Anterior cingulate cortex (tissue), 58 donors: ENCODE measurements at places on chromosomes 1 and 21.

GRCh38 chr1:66349242-66349641 lies 184.7 kb upstream of the SGIP1 start:
- DNase-seq: no peak

DNA sequence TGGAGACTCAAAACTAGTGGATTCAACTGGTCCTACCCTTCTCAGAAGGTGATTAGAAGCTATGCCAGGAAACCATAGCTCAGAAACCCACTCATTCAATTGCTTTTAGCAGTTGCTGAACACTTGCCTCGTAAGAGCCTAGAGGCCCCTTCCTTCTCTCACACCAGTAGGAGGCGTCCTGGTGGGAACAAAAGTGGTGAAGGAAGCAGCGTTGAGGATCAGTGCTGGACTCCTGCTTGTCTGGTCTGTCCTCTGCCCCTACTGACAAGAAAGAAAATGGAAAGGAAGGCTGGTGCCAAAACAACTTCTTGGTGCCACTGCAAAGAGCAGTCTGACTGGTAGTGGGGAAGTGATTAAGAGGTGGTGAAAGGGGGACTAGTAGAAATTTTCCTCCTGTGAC lies 269.7 kb downstream of the LMO4 start:
- DNase-seq: no peak

DNA sequence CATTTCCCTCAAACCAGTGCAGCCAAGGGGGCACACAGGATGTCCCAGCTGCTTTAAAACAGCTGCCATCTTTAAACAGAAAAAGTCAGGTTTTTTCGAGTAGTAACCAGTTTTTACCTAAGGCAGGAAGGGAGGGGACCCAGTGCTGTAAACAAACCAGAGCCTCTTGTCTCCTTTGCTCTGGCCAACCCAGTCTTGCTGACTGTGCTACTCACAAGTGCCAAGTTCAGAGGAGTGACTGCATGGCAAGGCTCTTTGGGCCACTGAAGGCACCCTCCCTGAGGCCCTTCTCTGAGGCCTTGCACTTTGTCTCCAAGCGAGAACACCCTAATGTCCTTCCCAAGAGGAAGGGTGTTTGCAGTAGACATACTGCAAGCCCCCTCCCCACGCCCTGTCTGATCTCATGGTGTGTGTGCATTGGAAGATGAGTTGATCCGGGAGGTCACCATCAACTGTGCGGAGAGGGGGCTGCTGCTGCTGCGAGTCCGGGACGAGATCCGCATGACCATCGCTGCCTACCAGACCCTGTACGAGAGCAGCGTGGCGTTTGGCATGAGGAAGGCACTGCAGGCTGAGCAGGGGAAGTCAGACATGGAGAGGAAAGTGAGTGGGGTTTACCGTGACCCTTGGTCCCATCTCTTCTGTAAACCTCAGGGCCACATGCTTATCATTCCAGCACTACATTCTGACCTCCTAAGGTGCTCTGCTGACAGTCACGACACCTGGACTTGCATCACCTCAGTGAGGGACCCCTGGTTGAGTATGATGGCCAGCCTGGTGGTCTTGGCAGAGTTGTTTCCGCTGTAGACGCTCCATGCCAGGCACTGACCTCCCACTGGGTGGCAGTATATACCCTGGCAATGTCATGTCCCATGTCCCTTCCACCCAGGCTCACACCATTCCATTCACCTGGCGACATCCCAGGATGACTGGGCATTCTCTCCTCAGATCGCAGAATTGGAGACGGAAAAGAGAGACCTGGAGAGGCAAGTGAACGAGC lies 4.7 kb downstream of the DNALI1 start:
- no peak for DNase-seq

- no peak for DNase-seq
These were observed 789 bp upstream of the GALE start for GRCh38 chr1:23801338-23801748.

- DNase-seq: no peak
These were observed 184.7 kb upstream of the CACYBP start for GRCh38 chr1:174815036-174815435.

DNA sequence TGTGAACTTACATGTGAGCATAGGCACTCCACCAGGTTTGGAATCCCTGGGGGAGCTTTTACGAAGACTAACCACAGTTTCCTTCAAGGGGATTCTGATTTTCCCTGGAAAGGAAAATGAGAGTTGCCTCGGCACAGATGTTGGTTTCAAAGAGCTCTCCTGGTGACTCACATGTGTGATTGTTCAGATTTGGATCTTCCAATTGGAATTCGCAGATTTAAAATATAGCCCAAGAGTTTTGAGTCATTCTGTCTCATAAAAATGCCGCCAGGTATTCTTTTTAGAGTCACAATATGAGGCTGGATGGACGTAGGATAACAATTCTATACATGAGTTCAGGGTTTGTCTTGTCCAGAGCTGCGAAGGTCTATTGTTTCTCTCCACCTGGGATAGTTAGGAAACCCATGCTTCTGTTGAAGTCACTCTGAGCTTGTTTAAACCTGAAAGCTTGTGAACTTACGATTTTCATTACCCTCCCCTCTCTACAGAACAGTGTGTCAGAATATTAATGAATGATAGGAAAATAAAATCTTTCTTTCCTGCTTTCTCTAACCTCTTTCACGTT lies 64.9 kb downstream of the TGFB2 start:
- DNase-seq: no peak
